NAMALWA (cell line): ENCODE measurements at places on chromosomes 7 and 10.
A peak's percentile ranks its signal among the peaks of the same experiment; 100 is the strongest.

DNA sequence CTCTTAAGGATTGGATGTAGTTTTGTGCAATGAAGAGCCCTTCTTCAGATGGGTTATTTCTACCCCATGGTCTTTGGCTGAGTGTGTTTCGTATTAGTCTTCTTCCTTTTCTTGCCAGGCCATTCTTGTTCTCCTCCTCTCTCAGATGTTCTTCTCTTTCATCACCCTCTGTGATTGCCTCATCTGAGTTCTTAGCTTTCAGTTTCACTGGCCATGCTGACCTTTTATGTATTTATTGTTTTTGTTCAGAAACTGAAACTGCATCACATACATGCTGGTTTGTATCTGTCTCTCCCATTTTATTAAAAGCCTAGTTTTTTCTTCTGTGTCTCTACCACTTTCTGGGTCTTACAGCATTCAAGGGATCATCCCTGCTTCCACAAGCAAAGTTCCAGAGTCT, 21.7 kb upstream of the PCGF5 start:
- peak; percentile 81 for DNase-seq

- no peak for DNase-seq
Observed at GRCh38 chr7:93150200-93150835, 2.1 kb upstream of the SAMD9L start.

GRCh38 chr7:15495170-15495569, 66.6 kb downstream of the AGMO start:
- DNase-seq, result no peak

DNA sequence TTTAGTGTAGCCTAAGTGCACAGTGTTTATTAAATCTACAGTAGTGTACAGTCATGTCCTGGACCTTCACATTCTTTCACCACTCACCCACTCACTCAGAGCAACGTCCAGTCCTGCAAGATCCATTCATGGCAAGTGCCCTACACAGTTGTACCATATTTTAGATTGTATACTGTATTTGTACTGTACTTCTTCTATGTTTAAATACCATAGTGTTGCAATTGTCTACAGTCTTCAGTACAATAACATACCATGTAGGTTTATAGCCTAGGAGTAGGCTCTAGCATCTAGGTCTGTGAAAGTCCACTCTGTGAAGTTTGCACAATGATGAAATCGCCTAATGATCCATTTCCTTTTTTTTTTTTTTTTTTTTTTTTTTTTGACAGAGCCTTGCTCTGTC, 12.0 kb downstream of the EEPD1 start:
- DNase-seq, result no peak

- DNase-seq, result peak; percentile 63
Observed at GRCh38 chr10:62528441-62528840, 154.3 kb downstream of the ZNF365 start.

GRCh38 chr7:55193245-55193644, 171.9 kb upstream of the LANCL2 start:
- DNase-seq, result no peak

DNA sequence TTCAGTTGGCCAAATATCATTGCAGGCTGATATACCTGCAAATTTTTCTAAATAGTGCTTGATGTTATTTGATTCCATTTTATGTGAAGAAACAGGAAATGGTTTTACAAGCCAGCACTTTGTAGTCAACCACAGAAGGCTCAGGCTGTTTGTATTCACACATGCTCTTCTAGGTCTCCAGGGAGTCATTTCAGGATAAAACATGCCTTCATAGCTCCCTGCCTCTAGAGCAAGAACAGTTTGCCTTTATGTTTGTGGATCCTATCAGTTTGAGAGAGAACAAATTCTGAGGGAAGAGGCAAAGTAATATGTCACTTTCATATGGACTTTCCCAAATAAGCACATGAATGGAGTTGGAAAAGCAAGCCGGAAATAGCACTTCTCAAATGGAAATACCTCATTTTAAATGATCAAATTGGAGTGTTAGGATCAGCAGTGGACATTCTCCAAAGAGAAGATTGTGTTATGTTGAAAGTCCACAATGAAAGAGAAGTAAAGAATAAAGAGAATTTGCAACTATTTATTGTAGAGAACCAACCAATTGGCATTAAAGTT, 277.6 kb downstream of the KCND2 start:
- DNase-seq, result no peak

DNA sequence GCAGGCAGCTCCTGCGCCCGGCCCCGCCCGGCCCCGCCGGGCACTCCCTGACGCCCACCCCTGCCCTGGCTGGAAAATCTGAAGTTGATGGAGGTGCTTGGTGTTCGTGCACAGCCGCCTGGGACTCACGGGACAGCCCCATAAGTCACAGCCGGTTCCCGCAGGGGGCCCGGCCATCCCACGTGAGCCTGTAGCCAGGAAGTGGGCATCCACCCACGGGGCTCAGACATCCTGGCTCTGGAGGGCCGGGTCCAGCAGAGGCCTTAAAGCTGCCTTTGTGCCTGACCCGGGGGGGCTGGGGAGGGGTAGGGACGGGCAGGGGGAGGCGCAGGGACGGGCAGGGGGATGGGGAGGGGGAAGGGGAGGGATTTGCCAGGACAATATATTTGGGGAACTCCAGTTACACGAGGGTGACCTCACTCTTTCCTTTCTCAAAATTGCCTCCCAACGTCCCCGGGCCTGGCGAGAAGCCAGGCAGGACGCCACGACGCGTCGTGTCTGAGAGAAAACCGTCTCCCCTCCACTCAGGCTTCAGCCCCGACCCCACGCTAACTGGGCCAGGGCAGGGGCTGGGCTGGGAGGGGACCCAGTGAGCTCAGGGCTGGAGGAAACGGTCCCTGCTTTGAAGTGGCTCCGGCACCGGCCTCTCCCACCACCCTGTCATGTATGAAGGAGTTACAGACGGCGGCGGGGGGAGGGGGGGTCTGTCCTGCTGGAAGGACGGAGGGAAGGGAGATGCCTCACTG, 82.1 kb upstream of the PDGFA start:
- no peak for DNase-seq

DNA sequence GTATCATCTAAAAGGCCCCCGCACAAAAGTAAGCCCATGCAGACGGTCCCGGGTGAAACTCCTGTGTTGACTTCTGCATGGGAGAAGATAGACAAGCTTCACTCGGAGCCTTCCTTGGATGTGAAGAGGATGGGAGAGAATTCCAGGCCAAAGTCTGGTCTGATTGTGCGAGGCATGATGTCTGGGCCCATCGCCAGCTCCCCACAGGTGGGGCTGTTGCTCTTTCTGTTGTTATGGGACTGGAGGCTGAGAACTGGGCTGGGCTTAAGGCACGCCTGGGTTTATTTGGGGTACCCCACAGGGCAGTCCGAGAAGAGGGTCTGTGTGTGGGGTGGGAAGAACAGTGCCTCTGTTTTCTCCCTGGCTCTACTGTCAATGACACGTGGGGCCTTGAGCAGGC, 14.6 kb downstream of the MINDY4 start:
- no peak for DNase-seq

- DNase-seq, result peak; percentile 62
Observed at GRCh38 chr7:143299840-143300239, 11.7 kb downstream of the CASP2 start.

DNA sequence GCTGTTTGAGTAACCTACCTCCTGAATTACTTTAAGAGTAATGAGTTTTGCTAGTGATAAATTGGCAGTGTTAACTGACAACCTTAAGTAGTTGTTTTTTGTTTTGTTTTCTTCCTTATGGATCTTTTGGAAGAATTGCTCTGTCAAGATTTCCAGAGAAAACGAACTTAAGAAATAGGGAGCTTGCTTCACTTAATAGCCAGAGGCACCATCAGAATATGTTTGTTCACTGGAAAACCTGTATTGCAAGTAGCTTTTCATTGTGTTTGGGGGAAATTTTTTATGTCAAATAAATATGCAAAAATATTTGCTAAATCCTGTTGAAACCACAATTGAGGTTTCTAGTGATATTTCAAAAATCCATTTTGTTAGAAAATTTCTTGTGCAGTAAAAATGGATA, 65.5 kb upstream of the PAPSS2 start:
- DNase-seq, result no peak

- no peak for DNase-seq
Observed at GRCh38 chr7:37297546-37297945, 151.1 kb downstream of the ELMO1 start.

GRCh38 chr7:125927556-125927955, 997.9 kb upstream of the POT1 start:
- DNase-seq, result no peak

DNA sequence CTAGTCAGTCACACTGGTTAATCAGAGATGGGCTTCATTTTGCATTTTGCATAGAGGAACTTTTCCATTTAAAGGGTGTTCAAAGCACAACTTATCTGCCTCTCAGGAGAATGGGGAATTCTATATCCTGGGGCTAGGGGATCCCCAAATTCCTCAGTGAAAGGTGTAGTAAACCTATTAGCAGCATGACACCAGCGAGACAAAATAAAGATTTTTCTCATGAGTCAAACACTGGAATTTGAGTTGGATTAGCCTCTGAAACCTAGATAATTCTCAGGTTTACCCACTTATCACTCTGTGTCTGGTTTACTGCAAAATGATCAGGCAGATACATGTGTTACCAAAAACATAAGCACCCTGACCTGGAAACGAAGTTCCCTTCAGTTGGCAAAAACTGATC, 2.1 kb downstream of the AFAP1L2 start:
- no peak for DNase-seq

GRCh38 chr7:25256333-25256819, 28.1 kb upstream of the NPVF start:
- DNase-seq, result no peak

GRCh38 chr10:72883861-72884260, 9.7 kb upstream of the OIT3 start:
- no peak for DNase-seq

DNA sequence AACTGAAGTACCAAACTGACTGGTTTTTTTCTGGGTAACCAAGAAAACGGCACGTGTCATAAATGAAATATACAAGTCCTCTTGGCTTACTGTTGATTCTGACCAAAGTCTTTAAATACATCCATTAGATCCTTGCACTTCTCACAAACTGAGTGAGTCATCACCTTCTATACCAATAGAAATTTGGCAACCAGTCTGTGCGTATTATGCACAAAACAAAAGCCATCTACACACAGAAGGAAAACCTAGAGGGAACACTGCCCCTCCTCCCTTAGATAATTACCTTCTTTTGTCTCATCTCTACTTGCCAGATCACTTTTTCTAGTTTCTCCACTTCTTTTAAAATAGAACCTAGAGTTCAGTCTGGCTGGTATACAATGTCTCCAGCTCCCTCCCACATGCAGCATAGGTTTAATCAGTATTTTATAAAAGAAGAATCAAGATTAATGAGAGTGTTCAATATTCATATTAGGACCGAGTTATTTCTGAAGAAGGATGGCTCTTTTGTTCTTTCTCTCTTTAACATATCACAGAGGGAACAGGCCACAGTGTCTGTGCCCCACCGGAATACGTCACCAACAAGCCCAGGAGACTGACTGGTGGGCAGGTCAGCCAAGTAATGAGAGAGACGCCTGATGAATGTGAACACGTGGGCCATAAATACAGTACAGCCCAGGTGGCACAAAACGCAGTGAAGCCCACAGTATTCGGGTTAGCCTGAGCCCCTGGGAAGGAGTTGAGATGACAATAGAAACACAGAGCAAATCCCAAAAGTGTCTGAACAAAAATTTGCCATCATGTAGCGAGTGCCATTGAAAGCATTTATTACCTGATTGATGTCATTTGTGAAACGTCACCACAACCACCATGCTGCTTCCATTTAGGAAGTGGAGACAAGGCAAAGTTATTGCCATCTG, 91.3 kb downstream of the KIAA1549 start:
- no peak for DNase-seq

DNA sequence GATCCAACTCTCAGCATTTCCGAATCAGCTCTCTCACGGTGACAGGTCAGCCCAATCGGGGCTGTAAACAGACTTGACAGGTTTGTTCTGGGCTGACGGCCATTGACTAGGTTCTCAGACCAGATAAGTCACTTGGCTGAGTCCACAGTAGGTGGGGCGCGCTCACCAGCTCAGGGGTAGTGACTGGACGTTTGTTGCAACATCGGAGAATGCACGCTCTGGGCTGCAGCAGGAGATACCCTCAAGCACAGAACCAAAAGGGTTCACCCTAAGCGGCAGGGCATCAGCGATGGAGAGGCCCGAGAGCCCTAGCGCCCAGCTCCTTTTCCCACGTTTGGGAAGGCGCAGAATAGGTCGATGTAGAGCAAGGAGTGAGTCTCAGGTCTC, 1.8 kb downstream of the KLLN start:
- DNase-seq, result peak; percentile 70

GRCh38 chr7:137295739-137296324, 47.7 kb downstream of the PTN start:
- DNase-seq, result no peak

- peak; percentile 35 for DNase-seq
Observed at GRCh38 chr7:92904244-92905131, 68.1 kb upstream of the CDK6 start.
